ENCODE measurements at places on chromosomes 1 and 21. TPM values are rescaled to one million over a fixed set of nuclear protein-coding genes. Genes with fewer than 3 reads are reported as not detected.

Gene KCNE1
- 1.6 TPM for total RNA-seq

Gene HTR6
- not detected for total RNA-seq

Gene LENEP
- 1.3 TPM for total RNA-seq

Gene TRABD2B
- 0.64 TPM for total RNA-seq

DNA sequence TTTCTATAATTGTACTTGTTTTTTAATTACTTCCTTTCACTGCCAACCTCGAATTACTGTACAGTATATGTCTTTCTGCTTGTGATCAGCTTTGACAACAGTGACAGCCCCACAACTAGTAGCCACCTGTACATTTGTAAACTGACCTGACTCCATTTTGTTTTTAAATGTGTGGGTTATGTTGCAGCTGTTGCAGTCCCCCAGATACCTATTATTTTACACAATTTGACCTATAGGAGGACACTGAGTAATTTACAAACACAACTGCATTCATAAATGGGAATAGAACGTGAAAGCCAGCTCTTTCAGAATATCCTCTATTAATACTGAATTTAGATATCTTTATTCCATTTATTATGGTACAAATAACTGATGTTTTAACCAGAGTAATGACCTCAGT, 2.5 kb upstream of the VAMP3 start:
- DNase-seq: no peak
- no peak overlapping the region for H3K27ac ChIP-seq
- peaks cover 13% of the 10 kb centered on the region for H3K4me1 ChIP-seq
- H3K27me3 ChIP-seq: peaks cover 3% of the 10 kb centered on the region
